ENCODE measurements at places on chromosomes 16 and 17.

- DNase-seq, result peak; percentile 31
Observed at GRCh38 chr16:80948886-80949493, 57.7 kb downstream of the CMC2 start.

GRCh38 chr17:49959183-49959935 is 9.6 kb upstream of the DLX4 start:
- no peak for DNase-seq

- no peak for DNase-seq
Observed at GRCh38 chr17:46925185-46925868, 2.4 kb downstream of the GOSR2 start.

DNA sequence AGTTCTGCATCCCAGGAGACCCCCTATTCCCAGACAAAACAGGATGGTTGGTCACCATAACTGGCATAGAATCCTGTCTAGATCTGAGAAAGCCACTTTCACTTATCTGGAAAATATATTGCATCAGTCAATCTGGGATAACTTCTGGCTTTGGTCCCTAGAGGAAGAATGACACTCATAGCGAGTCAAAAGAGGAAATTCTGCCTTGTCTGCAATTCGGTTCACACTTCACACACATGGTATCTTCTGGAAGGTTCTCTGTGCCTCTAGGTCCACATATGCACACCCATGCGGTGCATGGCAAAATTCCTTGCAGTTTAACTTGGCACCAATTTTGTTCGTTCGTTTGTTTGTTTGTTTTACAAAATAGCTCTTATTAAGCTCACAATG is 49.2 kb upstream of the WSCD1 start:
- DNase-seq, result no peak

DNA sequence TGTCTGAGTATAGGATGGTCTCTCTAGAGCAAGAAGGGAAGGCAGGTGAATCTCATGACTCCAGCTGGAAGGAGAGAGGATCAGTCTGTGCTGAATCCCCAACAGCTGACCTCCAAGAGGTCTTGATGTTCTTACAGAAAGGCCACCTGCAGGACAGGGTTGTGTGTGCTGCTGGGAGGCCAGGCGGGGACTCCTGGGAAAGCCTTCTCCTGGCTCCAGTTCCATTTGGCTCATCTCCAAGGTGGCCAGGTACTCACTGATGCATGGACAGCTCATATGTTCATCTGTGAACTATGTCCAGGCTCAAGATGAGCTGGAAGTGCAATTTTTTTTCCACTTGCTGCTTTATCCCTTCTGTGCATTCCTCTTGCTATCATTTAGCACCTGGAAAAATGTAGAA is 730.2 kb upstream of the RBFOX1 start:
- DNase-seq, result peak; percentile 35

DNA sequence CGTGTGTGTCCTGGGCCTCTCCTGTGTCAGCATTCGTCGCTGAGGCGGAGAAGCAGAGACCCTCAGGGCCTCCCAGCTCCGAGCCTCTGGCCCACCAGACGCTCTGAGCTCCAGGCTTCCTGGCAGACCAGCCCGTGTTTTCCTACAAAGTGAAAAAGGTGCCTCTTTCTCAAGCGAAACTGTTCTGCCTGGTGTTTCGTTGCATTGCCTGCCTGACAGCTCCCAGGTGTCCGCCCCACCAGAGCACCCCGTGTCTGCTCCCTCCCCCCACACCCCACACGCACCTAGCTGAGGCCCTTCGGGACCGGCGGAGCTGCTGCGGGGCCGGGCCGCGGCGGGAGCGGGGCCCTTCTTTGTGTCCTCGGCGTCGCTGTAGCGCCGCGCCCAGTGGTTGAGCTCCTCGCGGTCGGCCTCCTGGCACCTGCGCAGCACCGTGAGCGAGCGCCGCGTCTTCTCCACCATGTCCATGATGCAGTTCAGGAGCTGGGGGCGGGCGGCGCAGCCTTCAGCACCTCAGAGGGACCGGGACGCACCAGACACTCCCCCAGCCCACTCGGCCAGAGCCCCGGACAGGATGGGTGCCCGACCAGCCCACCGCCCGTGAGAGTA is 14.7 kb upstream of the PABPN1L start:
- DNase-seq, result no peak

DNA sequence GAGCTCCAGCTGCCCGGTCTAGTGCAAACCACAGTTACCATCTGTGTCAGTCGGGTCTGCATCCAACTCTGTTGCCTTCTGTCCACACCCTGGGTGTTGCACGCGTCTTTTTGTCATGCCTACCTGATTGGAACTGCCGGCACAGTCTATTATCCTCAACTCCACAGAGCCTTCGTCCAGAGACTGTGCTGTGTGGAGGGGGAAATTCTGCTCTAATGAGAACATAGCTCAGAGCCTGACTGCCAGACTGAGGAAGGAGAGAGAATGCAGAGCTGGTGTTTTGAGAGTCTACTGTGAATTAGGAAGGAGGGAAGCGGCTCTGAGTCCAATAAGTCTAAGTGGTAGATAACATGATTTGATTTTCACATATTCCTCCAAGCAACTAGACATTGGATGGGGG is 68.3 kb upstream of the GPR139 start:
- no peak for DNase-seq

GRCh38 chr16:50267151-50267631 is 840 bp downstream of the ADCY7 start:
- peak; percentile 62 for DNase-seq

DNA sequence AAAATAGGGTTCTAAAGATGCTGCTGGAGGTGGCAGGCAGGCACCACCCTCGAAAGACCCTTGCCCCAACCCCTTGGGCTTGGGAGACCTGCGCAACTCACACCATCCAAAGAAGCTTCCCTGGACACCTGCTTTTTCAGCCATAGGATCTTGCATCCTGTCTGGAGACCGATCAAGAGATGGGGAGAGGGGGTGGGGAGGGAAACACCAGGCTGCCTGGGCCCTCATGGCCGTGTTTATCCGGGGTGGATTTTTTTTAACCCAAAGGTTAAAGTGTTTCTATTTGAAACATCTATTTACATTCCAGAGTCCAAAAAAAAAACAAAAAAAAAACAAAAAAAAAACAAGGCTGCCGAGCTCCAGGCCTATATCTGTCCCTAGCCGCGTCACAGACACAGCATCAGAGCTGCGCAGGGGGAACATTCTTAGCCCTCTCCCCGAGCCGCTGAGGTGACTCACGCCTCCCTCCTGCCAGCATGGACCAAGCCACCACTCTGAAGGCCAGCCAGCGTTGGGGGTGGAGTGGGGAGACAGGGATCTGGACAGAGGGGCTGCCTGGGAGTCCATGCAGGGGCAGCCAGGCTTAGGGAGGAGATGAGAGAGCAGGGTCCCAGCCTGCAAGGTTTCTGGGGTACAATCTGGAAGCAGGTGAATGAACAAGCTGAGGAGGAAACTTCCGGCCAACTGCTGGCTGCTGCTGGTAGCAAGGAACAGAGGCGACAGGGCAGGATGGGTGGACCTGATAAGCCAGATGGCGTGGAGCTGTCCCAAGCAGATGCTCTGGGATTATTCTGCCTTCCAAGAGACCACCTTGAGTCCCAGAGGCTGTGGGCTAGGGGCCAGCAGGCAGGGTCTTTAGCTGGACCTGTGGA is 14.8 kb downstream of the HDAC5 start:
- DNase-seq, result no peak

DNA sequence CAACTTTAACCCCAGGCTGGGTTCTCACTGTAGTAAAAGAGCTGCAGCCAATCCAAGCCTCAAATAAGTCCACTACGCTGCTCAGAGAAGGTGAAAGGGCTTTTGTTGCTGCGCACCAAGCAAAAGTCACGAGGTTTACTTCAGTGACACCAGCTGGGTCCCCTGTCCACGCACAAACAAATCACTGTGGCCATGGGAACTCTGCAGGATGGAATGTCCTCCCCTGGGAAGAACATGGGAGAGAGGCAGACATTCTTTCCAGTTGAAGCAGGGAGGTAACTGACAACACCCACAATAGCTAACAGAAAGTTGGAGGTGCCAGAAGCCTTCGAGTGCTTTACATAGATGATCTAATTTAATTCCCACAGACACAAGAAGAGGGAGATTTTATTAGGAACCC is 181.9 kb downstream of the PMP22 start:
- no peak for DNase-seq

GRCh38 chr16:49466881-49467280 is 93.3 kb downstream of the C16orf78 start:
- DNase-seq, result no peak

Data from SK-N-DZ (cell line).